ENCODE measurements at places on chromosomes 1 and 21. TPM values are rescaled to one million over a fixed set of nuclear protein-coding genes. Genes with fewer than 3 reads are reported as not detected.

Gene KCNE2
- not detected for total RNA-seq

DNA sequence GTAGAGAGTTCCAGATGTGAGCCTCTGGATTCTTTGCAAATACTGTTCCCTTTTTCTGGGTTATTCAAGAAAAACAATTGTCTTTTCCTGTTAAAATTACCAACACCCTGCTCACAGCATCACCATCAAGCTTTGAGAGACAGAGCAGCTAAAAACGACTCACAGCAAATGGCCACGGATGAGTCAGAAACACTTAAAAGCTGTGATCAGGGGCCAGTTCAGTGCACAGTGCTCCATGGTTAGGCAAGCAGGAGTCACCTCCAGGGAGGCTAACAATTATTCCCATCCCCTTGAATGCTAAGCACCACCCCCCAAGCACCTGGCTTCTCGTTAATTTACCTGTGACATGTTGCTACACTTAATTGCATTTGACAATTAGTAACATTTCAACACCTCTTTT is 128.4 kb upstream of the CAMK1G start:
- DNase-seq: no peak

DNA sequence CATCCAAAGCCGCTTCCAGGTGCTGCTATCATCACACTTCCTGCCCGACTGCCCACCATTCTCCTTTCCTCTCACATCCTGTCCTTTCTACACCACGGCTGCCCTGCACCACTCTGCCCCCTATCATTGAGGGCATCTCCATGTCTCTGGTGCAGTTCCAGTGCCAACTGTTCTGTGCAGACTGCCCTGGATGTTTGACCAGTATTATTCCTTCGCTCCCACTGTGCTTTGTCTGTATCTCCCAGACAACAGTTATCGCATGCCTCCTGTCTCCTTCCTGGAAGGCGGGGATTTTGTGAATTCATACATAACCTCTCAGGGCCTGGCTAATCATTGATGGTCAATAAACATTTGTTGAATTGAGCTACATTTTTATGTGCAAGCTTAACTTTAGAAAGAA is 63.6 kb upstream of the GNG12 start:
- DNase-seq: no peak

DNA sequence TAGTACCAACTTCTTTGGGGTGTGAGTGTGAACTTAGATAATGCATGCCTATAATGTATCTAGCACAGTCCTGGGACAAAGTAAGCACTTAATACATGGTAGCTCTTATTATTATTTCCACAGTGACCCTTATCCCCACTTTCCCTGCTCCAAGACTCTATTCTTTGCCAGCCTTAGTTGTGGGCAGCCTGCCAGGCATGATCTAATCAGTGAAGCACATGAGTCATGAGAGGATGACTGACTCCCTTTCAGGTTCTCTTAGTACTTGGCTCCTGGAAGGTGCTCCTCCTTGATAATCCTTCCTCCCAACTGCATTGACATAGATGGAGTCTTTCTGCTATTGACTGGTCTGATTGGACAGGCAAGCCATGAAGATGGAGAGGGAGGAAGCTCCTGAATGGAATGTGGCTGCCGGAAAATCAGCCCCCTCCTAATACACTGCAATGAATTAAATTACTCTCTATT is 17.4 kb upstream of the GNG12 start:
- DNase-seq: no peak
